ENCODE measurements at places on chromosomes 7 and 10.

- DNase-seq: no peak
These were observed 10.9 kb downstream of the OR9A2 start for GRCh38 chr7:143015926-143016490.

- no peak for DNase-seq
These were observed 70.8 kb downstream of the CFTR start for GRCh38 chr7:117550625-117551024.

DNA sequence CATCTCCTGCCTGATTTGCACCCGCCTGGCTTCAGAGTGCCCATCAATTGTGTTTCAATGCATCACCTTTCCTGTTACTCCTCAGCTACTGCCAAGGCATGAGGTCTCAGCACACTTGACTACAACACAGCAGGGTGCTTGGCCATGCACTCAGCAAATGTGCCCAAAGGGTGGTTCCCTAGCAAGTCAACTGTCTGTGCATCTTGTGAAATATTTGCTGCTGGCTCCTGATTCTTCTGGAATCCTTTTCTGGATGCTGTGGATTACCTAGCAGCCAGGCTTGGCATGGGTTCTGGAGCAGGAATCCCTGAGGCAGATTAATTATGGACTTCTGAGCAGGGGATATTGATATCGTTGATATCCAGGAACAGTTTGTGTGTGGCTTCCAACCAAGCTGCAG, 662.6 kb upstream of the MGMT start:
- no peak for DNase-seq

- no peak for DNase-seq
These were observed 97.9 kb upstream of the PTN start for GRCh38 chr7:137441451-137441850.

DNA sequence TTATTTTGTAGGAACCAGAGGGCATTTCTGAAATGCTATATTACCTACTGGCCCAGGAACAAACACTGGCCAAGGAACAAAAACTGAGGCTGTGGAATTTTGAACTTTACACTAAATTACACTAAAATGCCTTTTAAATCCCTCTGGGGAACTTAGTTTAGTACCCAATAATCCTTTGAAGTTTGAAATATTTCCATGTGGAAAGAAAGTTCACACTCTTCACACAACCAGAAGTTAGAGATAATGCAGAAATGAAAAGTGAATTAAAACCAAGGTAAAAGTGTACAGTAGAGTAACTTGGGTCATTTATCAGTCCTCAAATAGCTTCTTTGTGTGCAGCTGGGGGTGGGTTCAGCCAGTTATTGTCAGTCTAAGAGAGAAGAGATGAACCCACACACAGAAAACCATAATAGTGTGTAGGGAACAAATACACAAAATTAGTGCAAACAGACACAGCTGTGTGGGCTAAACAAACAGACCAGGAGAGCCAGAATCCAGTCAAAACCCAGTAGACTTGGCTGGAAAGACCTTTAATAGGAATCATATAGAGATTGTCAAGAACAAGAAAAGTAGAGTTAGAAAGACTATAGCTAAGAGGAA, 46.5 kb upstream of the DGKI start:
- DNase-seq: no peak

- DNase-seq: no peak
These were observed 41.6 kb upstream of the SDHAF3 start for GRCh38 chr7:97075928-97076327.

DNA sequence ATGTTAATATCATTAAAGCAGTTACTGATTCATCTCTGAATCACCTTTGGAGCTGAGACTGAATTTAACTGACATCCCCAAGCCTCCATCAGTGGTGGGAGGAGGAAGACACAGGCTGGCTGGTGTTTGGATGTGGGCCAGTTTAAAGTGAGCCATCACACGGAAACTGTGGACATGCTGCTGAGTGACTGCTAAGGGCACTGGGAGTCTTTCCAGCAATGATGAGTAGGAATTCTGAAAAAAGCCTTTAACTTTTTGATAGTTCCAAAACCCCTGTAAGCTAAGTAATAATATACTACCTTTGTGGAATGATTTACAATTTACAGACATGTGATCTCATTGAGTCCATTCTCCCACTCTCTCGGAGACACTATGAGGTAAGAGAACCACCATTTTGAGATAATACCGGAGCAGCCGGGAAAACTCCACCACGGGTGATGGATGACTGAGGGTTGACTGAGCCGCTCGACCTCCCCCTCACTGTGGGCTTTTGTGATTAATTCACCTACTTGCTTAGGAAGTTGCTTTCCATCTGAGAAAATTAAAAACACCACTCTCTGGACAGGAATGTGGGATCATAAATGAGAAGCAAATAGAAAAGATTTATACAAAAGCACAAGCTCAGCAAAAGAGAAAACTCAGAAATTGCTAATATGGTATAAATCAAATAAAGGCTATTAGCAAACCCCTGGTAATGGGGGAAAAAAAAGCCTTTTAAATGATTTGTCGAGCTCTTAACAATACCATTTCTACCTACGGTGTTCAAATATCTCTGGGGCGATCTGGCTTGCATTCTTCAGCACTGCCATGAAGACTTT, 194.8 kb downstream of the FANK1 start:
- no peak for DNase-seq

GRCh38 chr10:93554760-93555432, 11.6 kb upstream of the FFAR4 start:
- DNase-seq: peak; percentile 93

DNA sequence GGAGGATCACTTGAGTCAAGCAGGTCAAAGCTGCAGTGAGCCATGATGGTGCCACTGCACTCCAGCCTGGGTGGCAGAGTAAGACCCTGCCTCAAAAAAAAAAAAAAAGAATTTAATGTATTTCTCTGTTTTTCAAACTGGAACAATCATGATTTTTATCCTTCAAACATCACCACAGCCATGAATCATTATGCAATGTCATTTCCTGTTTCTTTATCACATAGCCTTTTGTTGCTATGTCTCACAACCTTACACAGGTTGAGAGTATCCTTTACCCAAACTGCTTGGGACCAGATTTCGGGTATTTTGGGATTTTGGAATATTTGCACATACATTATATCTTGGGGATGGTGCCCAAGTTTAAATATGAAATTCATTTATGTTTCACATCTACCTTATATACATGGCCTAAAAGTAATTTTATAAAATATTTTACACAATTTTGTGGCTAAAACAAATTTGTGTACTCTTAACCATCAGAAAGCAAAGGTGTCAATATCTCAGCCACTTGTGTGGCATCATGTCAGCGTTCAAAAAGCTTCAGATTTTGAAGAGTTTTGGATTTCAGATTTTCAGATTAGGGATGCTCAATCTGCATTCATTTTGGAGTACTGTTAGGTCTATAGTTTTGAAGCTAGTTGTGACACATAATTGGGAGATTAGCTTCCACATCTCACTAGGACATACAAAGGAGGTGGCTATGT, 8.2 kb downstream of the NT5C3A start:
- no peak for DNase-seq

DNA sequence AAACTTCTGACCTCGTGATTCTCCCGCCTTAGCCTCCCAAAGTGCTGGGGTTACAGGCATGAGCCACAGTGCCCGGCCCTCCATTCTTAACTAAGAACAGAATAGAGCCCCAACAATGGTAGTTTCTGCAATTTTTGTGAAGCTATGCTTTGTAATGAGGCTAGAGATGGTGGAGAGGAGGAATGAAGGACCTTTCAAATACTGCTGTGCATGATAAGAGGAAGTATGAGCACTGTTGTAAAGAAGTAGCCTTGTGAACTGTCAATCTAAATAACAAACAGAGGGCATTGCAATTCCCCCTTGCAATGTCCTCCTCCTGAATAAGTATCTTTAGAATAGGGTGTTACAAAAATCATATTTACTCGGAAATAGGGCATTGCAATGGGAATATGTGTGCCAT, 70.2 kb downstream of the EVX1 start:
- no peak for DNase-seq

GRCh38 chr7:156128496-156128895, 316.2 kb upstream of the SHH start:
- DNase-seq: no peak

GRCh38 chr10:122565766-122566206, 5.2 kb downstream of the DMBT1 start:
- peak; percentile 96 for DNase-seq

GRCh38 chr7:141366091-141366621, 185.1 kb upstream of the AGK start:
- no peak for DNase-seq

DNA sequence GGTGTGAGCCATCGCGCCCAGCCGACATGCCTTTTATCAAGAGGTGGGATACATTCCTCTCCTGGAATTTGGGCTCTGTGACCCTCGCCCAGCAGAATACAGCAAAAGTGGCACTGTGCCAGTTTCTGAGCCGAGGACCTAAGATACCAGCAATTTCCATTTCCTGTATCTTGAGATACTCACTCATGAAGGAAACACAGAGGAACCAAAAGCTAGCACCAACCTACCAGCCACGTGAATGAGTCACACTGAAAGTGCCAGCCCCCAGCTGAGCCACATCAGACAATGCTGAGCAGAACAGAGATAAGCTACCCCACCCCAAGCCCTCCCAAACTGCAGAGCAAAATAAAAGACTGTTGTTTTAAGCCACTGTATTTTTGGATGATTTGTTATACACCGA, 56.3 kb downstream of the CACUL1 start:
- DNase-seq: peak; percentile 21

DNA sequence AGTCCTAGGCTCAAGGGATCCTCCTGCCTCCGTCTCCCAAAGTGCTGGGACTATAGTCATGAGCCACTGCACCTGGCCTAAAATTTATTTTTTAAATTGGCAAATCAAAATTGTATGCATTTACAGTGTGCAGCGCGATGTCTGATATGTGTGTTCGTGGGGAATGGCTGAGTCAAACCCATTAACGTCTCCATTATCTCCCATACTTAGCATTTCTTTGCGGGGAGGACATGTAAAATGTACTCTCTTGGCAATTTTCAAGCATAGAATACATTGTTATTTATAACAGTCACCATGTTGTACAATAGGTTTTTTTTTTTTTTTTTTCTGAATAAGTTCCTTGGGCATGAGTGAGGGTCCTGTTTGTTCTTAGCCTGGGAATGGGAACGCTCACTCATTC, 3.8 kb downstream of the TMEM184A start:
- DNase-seq: no peak

- no peak for DNase-seq
These were observed 25.5 kb upstream of the TRIM24 start for GRCh38 chr7:138434597-138435019.

- DNase-seq: no peak
These were observed 218.2 kb downstream of the ZNF248 start for GRCh38 chr10:37639200-37639599.

GRCh38 chr10:12835709-12836108, 165.8 kb downstream of the CCDC3 start:
- no peak for DNase-seq

DNA sequence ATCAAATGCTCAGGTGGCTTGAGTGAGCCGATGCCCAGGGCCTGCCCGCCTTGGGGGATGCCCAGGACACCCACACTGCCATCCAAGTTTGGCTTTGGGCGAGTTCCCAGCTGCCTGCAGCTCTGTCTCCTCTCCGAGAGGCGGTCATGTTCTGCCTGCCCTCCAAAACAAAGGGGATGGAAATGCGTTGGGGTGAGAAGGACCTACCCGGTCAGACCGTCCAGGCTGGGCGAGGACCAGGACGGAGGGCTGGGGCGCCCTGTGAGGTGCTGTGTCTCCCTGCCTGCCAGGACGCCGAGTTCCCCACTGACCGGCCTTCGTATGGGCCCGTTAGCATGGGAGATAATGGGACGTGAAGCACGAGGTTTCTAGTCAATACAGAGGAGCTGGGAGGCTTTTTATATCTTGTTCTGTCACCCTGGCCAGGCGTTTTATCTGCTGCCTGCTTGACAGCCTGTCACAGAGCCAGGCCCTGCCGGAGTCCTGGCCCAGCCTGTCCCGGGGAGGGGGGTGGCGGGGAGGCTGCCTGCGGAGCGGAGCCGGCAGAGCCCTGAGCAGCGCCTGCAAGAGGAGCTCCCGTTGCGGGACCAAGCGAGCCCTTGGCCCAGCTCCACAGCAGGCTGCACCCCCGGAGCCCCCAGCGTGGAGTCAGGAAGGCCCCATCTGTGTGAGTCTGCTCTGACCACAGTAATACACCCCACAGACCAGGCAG, 22.0 kb upstream of the ELFN1 start:
- no peak for DNase-seq

DNA sequence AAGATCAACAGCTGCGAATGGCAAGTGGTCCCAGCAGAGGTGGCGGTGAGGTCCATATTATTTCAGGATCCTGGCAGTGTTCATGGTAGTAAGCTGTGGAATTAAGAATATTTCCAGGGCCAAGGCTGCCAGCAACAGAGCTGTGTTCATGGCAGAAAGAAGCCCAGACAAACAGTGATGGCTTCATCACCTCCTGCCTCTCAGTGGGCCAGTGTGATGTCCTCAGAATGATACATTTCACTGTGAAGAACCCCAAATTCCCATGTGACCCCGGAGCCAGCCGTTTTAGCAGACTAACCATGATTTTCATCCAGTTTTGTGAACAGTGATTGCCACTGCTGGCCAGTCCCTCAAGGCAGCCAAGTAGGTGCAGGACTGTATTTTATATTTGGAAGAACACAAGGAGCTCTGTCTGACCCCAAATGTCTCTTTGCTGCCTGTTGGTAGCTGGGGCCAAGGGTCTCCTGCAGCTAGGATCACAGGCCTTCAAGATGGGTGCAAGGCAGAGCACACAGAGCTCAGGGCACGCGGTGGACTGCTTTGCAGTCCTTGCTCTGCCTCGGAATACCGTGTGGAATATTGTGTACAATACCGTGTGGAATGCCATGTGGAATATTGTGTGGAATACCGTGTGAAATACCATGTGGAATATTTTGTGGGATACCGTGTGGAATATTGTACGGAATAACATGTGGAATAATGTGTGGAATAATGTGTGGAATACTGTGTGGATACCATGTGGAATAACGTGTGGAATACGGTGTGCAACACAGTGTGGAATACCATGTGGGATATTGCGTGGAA, 132.3 kb upstream of the CHST15 start:
- no peak for DNase-seq

DNA sequence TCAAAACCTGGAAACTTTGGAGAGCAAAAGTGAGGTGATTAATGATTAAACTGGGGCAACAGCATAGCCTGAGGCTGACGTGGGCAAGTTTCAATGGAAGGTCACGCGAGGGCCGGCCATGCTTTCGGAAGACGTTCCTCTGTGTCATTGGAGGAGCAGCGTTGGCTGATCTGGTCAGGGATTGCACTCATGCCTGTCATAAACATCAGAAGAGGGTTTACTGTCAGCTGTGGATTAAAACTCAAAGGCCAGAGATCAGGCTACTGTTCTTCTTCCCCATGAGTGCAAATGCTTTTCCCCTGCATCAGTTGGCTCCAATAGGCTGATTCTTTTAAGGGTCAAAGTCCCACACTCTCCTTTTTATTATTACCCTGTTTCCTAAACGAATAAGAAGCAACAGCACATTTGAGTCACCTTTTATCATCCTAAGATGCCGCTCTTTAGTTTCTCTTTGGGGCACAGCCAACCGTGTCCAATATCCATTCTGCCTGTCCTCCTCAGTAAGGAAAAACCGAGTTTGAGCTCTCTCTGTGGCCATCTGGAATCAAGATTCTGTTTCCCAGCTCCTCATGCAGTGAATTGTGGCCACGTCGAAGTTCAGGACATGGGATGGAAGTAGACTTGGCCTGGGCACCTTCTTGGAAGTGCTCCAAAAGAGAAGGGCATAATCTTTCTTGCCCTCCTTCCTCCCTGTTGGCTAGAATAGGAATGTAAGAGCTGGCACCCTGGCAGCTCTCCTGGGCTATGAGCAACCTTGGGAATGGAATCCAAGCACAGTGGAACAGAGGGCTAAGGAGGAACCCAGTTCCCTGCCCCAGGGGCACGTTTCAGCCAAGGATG, 62.5 kb upstream of the INSIG1 start:
- no peak for DNase-seq

- no peak for DNase-seq
These were observed 4.2 kb downstream of the CYP26A1 start for GRCh38 chr10:93077860-93078337.

Measured in lower leg skin (tissue), 4 donors.